Activated CD4-positive, alpha-beta T cell treated with anti-CD3 and anti-CD28 coated beads, Interleukin-2, Interleukin-4, amounts not matched to agents 100 ng/mL and 50 ng/mL, durations not matched to agents 16 hours and 8 hours (primary cell): ENCODE measurements at places on chromosomes 5 and 9.

GRCh38 chr9:84123648-84124406, 143.2 kb downstream of the RMI1 start:
- DNase-seq: peak; percentile 8

DNA sequence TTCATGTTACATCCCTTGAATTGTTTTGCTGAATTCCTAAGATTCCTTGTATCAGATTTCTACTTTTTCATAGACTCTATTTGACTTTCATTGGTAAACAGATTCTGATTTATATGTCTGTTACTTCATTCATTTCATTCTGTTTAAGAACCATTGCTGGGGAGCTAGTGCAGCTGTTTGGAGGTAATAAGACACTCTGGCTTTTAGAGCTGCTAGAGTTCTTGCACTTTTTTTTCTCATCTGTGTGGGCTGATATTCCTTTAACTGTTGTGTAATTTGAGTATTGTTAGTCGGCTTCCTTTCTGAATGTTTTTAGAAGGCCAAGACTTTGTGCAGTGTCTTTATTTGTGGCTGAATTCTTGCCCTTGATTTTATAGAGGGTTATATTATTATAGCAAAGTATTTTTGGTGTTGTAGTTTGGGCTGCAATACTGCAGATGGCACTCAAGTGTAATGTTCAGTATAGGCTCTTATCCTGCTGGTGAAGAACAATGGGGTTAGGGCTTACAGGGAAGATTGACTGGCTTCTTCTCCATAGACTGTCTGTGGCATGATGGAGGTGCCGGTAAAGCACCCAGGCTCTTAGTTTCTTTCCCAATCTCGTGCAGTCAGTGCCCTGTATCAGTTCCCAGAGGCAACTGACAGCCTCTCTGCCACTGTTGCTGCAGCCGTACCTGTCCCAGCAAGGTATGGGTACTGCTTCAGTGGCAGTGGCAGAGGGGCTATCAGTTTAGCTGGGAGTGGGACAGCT, 162.2 kb downstream of the OXCT1 start:
- DNase-seq: no peak

GRCh38 chr9:117178596-117179375, 236.1 kb downstream of the ASTN2 start:
- no peak for DNase-seq

DNA sequence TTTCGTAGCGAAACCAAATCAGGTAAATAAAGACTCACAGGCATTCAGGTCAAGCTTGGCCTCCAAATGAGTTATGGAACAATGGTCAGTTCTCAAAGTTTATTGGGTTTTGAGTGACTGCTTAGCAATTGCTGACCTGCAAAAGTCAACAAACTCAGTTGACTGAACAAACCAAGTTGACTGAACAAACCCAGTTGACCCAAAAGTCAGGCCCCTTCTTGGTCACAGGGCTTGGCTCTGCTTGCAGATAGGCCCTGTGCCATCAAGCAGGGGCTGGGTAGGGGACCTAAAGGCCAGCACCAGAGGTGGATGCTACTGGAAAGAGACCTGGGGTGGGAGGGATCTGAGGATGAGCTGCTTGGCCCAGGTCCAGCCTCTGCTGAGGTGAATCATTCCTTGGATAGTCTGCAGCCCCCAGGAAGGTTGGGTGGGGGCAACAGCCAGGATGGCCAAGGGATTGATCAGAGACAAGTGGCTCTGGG, 64.6 kb downstream of the GADD45G start:
- no peak for DNase-seq

GRCh38 chr5:122195802-122196394, 66.6 kb downstream of the ZNF474 start:
- DNase-seq: no peak

DNA sequence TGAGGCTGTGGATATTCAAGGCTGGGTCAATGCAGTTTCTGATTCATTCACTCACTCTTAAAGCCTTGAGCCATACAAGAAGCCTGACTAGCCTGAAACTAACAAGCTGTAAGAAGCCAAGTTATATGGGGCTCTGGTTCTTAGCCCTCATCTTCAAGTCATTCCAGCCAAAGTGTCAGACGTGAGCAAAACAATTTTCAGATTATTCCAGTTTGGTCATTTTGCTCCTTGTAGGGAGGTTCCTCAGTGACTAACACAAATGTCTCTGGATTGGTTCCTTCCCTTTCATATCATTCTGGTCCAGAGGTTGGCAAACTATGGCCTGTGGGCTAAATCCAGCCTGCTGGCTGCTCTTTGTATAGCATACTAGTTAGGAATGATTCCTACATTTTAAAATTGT, 12.5 kb upstream of the SHOC1 start:
- no peak for DNase-seq

- DNase-seq: no peak
Observed at GRCh38 chr5:116739571-116739970, 164.9 kb upstream of the SEMA6A start.

DNA sequence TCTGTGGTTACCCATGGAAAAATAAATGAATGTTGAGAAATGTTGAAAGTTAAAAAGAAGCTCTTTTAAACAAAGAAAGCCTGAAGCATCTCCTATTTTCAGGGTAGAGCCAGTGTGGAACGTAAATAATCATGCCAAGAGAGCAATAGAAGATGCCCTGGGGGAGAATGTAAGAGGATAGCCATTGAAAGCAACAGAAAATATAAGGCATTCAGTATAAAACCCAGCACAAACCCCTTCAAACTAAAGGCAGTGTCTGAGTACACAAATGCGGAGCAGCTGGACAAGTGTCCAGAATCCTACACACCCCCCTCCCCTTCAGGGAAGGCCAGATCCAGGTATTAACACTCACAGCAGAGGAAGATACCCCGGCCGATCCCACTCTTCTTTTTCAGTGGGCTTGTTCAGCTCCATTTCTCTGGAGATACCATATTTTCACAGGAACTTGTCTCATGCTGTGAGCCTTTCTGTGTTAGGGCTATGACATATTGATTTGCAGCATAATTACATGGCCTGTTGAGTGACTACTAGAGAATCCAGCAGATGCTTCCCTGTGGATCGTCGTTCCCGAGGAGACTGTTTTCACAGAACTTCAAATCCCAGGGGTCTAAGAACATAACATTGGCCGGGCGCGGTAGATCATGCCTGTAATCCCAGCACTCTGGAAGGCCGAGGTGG, 101.2 kb downstream of the PLK2 start:
- DNase-seq: no peak

DNA sequence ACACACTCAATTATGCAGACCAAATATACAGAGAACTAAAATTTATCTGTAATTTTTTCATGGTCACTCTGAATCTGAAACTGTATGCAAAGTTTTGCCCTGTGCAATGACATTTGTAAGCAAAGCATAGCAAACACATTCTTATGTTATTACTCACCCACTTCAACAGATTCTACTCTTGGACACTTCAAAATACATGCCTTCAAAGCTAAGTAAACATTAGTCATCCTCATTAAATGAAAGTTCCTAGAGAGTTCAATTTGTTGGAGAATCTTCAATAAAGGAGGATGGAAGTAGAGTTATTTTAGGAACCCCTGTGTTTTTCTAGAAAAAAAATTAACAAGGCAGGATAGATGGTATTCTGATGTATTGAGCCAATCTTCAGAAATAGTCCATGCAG, 639.7 kb upstream of the C9orf72 start:
- no peak for DNase-seq

DNA sequence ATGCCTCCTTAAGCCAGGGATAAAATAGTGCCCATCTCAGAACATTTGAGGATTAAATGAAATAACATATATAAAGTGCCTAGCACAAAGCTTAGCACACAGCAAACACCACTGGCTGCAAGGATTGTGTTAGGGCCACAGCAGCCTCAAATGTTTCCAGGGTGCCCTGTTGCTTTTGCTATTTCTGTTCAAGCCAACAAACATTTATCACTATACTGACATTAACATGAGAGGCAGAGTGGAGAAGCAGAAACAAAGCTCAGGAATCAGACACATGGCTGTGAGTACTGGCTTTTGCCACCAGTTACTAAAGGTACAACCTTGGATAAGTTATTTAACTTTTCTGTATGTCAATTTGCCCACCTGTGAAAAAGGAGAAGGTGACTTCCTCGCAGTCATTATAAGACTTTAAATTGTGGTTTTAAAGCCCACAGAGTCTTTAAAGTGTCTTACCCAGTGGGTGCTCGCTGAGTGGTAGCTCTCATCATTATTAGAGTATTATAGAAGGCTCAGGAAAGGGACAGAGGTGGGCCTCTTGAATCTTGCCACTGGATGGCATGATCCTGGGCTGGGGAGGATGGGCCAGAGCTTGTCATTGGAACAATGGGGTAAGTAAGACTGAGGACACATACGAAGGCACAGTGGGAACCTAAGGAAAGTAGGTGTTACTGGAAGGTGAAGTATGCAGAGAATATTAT, 98.2 kb downstream of the MARCHF3 start:
- DNase-seq: no peak

DNA sequence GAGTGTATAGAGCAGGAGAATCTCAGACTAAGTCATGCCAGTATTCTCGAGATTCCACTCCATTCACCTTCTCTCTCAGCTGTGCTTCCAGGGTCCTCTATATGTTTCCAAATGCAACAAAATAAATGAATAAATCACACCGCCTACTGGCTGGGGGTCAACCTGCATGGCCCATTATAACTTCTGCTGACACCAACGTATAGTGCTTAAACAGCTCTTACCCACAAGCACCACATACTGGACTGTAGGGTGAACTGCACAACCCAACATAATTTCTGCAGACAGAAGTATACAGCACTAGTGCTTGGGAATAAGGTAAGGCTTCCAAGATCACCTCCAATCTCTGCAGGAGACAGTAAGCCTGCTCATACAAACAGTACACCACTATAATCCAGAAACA, 33.1 kb upstream of the HTR4 start:
- peak; percentile 21 for DNase-seq

DNA sequence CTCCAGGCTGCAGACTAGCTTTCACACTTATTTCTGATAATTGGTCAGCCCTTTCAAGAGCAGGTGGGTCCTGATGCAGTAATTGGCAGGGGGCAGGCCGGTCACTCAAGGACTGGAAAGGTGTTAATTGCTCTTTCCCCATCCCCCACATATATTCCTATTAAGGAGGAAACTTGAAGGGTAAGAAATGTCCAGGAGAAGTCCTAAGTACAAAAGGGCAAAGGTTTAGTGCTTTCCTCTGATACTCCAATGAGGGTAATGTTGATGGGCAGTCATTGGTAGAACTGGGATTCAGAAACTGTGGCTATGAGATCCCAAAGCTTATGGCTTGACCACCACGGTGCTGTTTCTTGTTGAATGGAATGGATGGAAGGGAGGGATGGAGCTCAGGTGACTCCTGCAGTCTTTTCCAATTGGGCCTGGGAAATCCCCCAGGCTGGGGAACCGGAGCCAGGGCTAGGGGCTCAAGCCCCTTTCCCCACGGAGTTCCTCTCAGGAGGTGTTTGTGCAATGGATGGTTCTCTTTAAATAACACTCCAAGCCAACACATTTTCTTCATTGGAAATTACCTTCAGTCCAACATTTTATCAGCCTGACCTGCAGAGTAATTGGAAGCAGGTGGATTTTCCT, 103.2 kb upstream of the ALDH1B1 start:
- DNase-seq: no peak

DNA sequence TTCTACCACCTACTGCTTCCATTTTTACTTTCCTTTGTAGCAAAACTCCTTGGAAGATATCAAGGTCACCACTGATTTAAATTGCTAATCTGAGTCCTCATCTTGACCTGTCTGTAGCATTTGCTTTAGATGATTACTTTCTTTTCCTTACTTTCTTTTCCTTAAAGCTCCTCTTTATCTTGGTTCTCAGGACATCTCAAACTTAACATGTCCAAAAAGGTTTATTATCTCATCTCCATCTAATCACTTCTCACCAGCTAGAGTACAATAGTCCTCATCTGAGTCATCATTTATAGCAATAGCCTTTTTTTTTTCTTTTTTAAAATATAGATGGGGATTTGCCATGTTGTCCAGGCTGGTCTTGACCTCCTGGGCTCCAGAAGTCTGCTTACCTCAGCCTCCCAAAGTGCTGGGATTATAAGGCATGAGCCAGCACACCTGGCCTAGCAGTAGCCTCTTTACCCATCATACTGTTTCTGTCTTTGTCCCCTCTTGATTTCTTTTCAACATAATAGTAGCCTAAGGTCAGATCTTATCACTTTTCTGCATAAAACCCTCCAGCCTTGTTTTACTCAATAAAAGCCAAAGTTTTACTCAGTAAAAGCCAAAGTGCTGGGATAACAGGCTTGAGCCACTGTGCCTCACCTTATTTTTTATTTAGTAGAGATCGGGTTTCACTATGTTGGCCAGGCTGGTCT, 32.9 kb upstream of the GPR21 start:
- DNase-seq: no peak

GRCh38 chr5:10264604-10265003, 14.5 kb downstream of the CCT5 start:
- DNase-seq: no peak

DNA sequence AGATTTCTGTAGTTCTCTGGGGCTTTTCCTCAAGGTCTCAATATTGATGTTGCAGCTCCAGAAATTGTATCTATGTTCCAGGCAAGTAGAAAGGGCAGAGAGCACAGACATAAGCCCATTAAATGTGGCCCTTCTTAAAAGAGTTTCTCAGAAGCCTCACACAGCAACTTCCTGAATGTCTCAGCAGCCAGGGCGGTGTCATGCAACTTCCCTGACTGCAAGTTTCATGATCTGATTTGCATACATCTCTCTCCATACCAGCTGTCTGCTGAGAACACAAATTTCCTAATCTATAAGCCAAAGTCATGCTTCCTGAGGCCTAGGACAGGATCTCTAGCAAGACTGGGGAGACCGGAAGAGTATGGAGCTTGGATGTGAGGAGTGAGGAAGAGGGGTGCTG, 13.0 kb downstream of the RGS7BP start:
- no peak for DNase-seq

GRCh38 chr9:5633243-5633642, 4.3 kb downstream of the RIC1 start:
- DNase-seq: peak; percentile 58

DNA sequence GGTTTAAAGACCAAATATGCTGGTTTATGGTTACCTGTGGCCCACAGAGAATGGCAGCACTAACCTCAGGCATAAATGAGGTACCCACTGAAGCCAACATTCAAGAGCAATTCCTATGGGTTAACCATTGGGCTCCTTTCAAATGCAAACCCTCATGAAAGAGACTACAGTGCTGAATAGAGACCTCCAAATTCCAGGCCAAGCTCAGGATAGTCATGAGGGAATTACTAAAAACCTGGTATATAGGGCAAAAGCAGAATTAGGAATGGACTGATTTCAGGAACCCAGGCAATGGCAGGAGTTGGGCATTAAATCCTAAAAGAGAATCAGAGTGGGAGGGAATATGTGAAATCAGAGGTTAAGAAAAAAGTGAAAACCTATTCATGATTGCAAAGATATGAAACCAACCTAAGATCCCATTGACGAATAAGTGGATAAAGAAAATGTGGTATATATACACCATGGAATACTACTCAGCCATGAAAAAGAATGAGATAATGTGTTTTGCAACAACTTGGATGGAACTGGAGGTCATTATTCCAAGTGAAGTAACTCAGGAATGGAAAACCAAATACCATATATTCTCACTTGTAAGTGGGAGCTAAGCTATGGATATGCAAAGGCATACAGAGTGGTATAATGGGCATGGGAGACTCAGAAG, 51.6 kb downstream of the PDCD1LG2 start:
- no peak for DNase-seq
